ENCODE measurements at places on chromosomes 3 and 15. TPM values are rescaled to one million over a fixed set of nuclear protein-coding genes. Genes with fewer than 3 reads are reported as not detected.

The DUOXA1 gene
- not detected for polyA plus RNA-seq

The FSD2 gene
- not detected for polyA plus RNA-seq

GRCh38 chr3:149466192-149466591 lies 8.3 kb upstream of the TM4SF4 start:
- peak; percentile 67 for DNase-seq

DNA sequence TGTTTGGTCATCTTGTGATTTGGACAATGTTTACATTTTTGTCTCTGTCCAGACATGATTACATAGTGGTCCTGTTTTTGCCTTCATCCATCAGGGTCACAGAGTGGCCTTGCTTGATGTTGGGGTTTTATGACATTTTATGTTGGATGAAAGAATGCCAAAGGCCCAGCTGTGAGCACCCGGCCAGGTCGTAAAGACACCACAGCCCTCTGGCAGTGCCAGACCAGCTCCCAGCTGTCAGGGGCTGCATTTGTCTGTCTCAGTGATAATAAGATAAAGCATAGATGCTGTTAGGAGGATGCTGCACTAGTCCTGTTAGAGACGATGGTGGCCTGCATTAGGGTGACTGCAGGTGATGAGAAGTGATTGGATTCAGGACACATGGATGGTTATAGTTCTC lies 117.5 kb downstream of the FAM174B start:
- no peak for DNase-seq

GRCh38 chr3:130853581-130853980 lies 40.3 kb upstream of the ATP2C1 start:
- no peak for DNase-seq

DNA sequence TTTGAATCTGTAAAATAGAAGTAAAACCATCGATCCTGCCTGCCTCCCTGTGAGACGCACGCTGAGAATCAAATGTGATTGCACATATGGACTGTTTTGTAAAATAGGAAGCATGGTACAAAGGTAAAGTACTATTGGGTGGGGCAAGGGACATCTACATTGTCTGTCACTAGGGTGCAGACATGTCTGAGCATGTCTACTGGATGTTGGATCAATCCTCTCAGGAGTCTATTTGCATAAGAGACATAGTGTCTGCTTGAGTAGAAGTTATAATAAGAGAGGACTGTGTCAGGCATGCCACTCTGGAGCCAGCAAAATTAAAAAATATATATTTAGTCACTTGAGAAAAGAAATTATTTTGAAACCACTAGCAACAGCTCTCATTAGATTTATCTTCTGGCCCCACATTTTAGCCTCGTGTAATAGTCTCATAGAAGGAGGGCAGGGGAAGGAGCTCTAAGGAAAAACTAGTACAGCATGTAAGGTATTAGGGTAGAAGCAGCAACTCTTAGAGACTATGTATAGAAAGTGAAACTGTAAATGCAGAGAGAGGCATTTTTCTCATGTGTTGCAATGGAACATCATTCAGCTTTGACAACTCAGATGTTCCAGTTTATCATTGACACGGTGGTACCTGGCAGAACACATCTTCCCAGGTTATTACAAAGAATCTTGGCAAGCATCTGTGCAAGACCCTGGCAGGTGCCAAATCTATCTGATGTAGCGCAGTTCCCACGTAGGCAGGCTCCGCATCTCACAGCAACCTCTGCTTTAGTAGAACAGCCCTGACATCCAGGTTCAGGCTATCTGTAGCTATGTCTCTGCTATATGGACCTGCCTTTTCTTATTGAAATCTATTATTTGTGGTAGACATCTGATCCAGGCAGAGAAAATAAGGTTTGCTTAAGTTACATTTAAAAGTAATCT lies 85.2 kb upstream of the CHL1 start:
- no peak for DNase-seq

GRCh38 chr15:74376825-74377581 lies 9.6 kb upstream of the CYP11A1 start:
- DNase-seq, result no peak

DNA sequence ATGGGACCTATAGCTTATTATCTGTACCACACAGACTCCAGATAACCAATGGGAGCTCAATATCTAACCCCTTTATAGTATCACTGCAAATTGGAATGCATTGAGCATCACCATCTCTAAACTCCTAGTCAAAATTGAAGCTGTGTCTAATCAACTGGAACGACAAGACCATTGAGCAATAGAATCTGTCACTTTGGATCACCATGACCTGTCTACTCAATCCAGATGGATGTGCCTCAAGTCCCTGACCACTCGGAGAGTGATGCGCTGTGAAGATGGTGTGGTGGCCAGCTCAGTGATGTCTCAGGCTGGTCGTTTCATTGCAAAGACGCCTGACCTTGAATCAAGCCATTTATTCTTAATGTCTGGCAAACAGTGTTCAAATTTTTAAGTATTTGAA lies 160.5 kb downstream of the SEMA6D start:
- DNase-seq, result no peak

- no peak for DNase-seq
These were observed 670.4 kb downstream of the FHIT start for GRCh38 chr3:60580809-60581208.

DNA sequence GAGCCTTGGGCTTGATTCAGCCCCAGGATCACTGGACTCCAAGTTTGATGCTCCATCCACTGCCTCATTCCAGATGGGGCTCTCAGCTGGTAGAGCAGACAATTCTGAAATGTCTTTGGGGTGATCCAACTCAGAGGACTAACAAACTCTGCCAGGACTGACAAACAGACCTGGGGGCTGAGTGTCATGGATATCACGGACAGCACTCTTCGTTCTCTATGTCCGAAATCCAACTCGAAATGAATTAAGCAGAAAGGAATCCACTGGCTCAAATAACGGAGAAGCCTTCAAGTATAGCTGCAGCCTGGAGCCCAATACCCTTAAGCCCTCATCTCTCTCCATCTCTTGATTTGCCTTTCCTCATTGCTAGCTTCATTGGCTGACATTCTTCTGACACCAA lies 14.2 kb downstream of the SLC38A3 start:
- no peak for DNase-seq

All from BJ (cell line).